Activated CD4-positive, alpha-beta T cell treated with anti-CD3 and anti-CD28 coated beads for 36 hours (primary cell): ENCODE measurements at places on chromosomes 3 and 15. TPM values are rescaled to one million over a fixed set of nuclear protein-coding genes. Genes with fewer than 3 reads are reported as not detected.

SPTBN5 gene
- total RNA-seq: 0.46 TPM

AGBL1 gene
- total RNA-seq: 0.05 TPM

FRMD5 gene
- total RNA-seq: 0.16 TPM

PATL2 gene
- total RNA-seq: 14.1 TPM

IL20RB gene
- 0.93 TPM for total RNA-seq

CCDC54 gene
- not detected for total RNA-seq

FGD5 gene
- total RNA-seq: not detected

GOLGA6L4 gene
- total RNA-seq: 1.8 TPM

MAGI1 gene
- total RNA-seq: 0.18 TPM

MYRIP gene
- total RNA-seq: not detected

ESYT3 gene
- 0.21 TPM for total RNA-seq

AADACL2 gene
- total RNA-seq: not detected

PLSCR5 gene
- not detected for total RNA-seq

ZIC1 gene
- not detected for total RNA-seq

ADCY5 gene
- total RNA-seq: not detected

KCNMB3 gene
- 0.33 TPM for total RNA-seq
